Astrocyte (in vitro differentiated cells and primary cell): ENCODE measurements at places on chromosomes 7 and 10.

- DNase-seq, result no peak
Measured at GRCh38 chr10:34729619-34730018, 85.5 kb downstream of the PARD3 start.

- peak; percentile 61 for DNase-seq
Measured at GRCh38 chr10:63698787-63699150, 177.6 kb downstream of the REEP3 start.

DNA sequence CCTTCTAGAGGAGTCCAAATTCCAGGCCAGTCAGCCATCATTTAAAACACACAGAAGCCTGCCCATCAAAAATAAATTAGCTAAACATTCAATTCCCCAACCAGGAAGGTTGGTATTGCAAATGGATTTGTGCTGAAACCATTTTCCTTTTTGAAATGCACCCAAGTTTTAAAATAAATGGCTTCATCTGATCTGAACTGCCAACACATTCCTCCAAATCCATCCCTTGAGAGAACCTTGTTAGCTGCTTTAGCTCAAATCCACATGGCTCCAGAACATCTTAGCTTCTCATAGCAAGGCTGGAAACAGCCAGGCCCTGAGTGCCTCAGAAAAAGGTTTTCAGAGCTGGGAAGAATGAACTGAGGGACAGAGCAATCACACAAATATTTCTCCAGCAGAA is 306.3 kb downstream of the FZD1 start:
- no peak for DNase-seq

DNA sequence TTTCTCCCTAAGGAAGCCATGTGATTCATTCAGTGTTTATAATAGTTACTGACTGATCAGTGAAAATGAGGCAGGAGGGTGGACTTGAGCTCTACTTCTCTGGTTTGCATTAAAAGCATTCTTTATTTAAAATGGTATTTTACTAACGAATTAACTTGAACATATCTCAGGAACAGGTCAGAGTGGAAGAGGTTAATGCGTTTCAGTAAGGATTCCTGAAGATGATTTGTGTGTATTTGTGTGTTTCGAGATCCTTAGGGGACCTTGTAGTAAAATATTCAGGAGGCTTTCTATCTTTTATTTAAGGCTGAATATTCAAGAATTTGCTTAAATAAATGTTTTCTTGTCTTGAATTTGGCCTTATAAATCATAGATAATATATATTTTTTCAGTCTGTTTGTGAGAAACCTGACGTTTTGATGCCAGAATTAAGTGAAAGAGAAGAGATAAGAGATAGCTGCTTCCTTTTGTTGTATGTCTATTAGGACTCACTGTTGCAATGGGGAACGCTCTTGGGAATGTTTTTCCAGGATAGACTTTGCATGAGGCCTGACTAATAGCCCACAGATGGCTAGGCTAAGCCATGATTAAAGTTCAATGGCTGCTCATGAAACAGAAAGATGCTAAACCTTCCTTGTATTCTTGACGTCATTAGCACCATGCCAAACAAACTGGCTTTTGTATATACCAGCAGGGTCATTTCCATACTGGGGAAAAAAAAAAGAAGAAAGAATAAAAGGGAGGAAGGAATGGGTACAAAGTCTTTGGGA is 93.8 kb upstream of the MTPN start:
- no peak for DNase-seq

GRCh38 chr10:119859420-119860258 is 13.0 kb downstream of the MCMBP start:
- peak; percentile 32 for DNase-seq

DNA sequence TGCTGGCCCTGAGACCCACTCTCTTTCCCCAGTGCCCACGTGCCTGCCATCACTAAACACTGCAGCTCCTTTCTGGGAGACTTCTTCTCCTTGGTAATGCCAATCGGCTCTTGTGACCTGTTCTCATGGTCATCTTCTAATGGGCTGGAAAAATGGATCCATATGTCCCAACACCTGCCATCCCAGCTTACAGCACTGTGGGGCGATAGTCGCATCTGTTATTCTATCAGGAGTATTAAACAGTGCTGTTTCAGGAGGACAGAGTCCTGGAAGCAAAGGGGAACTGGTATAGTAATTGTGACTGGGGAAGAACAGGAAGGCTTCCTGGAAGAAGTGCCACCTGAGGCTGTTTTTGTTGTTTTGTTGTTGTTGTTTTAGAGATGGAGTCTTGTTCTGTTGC is 411.2 kb downstream of the GLRX3 start:
- no peak for DNase-seq

DNA sequence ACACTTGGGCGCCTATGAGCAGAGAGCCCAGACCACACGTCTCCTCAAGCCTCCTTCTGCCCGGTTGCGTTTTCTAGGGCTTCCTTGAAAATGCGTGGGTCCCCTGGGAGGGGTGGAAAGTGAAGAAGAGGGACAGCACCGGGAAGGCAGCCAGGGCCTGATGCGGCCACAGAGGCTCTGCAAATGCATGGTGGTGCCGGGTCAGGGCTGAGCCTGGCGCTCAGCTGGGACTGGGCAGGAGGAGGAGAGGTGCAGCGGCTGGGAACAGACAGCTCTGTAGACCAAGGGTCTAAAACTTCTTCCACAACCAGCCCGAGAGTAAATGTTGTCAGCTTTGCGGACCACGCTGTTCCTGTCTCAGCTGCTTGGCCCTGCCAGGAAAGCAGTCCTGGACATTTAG is 1.6 kb downstream of the DPYSL4 start:
- no peak for DNase-seq

GRCh38 chr10:12906051-12906541 is 95.4 kb downstream of the CCDC3 start:
- DNase-seq, result peak; percentile 18

- peak; percentile 43 for DNase-seq
Measured at GRCh38 chr10:49594594-49594993, 15.5 kb upstream of the SLC18A3 start.

- no peak for DNase-seq
Measured at GRCh38 chr10:128914681-128915080, 552.4 kb upstream of the MGMT start.

GRCh38 chr7:111183321-111183720 is 92.4 kb downstream of the LRRN3 start:
- DNase-seq, result no peak

GRCh38 chr10:48745662-48746245 is 61.1 kb downstream of the WDFY4 start:
- DNase-seq, result no peak

GRCh38 chr10:43380610-43381222 is 9.3 kb downstream of the FXYD4 start:
- no peak for DNase-seq

- no peak for DNase-seq
Measured at GRCh38 chr10:102800611-102801335, 36.4 kb downstream of the CYP17A1 start.

DNA sequence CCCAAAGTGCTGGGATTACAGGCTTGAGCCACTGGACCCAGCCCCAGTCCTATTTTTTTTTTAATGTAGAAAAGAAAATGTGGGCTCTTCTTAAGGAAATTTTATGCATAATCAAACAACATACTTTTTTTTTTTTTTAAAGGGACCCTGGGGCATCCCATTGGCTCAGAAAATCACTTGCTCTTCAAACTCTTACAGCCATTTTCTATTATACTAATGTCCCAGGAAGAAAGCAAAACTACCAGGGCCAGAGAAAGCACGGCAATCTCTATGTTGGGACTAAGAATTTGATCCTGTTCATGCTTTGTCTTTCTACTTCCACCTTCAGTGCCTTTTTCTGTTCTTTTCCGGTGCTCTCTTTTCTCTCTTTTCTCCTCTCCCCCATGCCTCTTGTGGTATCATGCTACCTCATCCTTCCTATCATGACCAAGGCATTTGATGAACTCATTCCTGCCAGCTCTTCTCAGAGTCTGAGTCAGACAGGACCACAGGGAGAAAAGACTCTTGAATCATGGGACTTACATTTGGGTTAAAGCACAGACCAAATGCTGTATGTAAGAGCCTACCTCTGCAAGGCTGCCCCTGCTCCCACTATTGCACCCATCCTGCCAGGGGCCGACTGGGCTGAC is 76.4 kb upstream of the CCNY start:
- peak; percentile 98 for DNase-seq

DNA sequence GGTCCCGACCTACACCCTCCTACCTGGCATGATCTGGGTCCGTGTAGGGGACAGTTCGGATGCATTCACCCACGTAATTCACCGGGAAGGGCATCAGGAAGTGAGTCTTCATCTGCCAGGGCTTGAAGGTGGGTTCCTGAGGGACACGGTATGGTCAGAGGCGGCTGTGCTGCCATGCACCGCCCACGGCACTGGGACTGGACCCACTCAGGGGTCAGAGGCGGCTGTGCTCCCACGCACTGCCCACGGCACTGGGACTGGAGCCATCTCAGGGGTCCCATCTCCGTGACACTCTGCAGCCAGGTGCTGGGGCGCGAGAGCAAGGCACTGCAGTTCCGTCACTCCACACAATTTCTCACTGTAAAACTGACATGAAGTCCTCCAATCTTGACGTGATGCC is 29.2 kb downstream of the PITRM1 start:
- no peak for DNase-seq

DNA sequence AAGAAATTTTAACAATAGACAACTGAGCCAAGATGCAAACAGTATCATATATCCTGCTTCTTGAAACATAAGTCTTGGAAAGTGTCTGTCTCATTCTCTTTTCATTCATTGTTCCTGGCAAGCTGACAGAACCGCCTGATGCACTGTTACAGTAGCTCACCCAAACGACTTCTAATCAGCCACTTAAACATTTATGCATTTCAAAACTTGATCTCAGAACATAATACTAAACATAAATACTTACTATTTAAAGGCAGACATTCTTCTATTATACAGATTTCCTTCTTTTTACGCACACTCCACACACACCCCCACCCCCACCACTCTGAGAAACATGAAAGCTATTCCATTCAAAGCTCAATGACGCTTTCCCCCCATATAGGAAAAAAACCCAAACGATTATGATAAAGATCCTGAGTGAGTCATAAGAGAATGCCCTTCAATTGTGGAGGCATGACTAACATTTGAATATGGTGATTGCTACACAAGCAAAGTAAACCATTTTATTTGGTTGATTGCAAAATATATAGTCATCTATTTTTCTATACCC is 30.5 kb downstream of the SHTN1 start:
- peak; percentile 85 for DNase-seq

DNA sequence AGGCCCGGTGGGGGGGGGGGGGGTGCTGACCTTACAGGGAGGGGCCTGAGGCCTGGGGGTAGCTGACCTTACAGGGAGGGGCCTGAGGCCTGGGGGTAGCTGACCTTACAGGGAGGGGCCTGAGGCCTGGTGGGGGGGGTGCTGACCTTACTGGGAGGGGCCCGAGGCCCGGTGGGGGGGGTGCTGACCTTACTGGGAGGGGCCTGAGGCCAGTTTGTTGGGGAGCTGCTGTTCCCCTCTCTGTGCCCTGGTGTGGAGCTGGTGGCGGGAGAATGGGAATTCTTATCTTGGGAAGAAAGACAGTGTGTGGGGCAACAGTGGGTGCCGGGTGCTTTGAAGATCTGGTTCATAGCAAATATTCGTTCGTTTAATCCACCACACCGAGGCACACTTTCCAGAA is 46.6 kb upstream of the CFAP46 start:
- DNase-seq, result no peak

GRCh38 chr10:36183726-36184125 is 541.6 kb upstream of the FZD8 start:
- no peak for DNase-seq

- no peak for DNase-seq
Measured at GRCh38 chr10:2081501-2081900, 344.2 kb upstream of the ADARB2 start.
